ENCODE measurements at places on chromosomes 13 and 19.

DNA sequence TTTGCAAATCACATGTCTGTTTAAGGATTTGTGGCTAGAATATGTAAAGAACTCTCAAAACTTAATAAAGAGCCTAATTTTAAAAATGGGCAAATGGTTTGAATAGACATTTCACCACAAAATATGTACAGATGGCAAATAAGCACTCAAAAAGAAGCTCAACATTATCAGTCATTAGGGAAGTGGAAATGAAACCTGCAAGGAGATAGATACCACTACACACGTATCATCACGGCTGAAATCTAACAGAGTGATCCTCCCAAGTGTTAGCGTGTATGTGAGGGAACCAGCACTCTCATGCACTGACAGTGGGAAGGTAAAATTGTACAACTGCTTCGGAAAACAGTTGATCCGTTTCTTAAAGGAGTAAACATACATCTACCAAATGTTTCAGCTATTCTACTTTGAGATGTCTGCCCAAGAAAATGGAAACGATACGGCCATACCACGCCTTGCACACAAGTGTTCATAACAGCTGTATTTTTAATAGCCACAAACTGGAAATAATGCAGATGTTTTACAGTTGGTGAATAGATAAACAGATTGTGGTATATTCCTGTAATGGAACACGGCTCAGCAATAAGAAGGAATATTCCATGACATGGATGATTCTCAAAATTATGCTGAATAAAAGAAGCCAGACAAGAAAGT is 14.5 kb downstream of the ARHGEF7 start:
- no peak for DNase-seq

DNA sequence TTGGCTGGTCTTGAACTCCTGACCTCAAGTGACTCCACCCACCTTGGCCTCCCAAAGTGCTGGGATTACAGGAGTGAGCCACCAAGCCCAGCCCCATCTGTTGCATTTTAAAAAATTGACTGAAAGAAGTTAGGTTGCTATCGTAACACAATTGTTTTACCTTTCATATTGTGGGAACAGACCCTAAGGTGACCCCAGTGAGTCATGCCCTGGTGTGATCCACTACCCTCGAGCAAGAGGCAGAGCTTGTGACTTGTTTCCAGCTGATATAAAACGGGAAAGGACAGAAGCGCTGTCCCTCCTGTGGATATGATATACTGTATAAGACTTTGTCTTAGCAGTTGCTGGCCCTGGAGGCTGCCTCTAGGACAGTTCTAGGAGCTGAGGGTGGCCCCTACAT is 308.6 kb downstream of the HS6ST3 start:
- DNase-seq: no peak

DNA sequence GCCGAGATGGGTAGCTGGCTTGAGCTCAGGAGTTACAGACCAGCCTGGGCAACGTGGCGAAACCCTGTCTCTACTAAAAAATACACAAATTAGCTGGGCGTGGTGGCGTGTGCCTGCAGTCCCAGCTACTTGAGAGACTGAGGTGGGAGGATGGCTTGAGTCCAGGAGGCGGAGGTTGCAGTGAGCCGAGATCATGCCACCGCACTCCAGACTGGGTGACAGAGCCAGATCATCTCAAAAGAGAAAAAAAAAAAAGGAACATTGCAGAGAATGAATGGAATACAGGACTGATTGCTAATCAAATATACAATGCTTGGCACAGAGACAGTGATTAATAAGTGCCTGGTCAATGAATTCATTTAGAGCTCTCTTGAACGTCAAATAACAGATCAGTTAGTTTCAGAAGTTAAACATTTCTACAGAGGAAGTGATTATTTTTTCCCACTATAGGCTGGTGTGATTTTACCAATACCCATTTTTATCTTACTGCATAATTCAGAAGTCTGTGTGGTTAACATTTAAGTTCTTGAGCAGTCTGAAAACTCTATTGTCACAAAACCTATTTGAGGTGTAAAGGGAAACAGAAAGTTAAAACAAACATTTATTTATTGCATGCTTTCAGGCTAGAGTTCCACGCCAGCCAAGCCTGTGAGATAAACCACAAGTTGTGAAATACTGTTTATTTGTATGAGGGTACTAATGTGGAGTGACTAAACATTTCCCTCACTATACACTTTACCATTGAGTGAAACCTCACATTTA is 7.7 kb upstream of the TBC1D4 start:
- DNase-seq: no peak

DNA sequence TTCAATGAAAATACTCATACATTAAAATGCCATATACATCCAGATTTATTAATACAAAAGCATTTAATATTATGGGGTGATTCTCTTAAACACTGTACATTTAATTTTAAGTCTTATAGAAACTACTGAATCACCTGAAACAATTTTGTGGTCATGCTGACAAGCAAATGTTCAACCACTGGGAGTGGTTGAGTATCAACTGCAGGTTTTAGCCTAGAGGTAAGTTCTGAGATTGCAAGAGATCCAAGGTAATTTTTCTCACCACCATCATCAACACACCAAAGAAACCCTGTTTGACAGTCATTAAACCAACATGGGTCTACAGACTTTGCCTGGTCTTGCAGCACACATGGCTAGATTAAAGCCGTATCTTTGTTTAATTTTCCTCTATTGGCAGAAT is 196.3 kb downstream of the LHFPL6 start:
- no peak for DNase-seq

Measured in T-helper 22 cell (primary cell).